Brain pericyte (primary cell): ENCODE measurements at places on chromosomes 7 and 10.

- DNase-seq, result no peak
Measured at GRCh38 chr7:21618706-21619105, 75.9 kb downstream of the DNAH11 start.

GRCh38 chr10:83603708-83604107, 535.6 kb upstream of the GHITM start:
- DNase-seq, result no peak

DNA sequence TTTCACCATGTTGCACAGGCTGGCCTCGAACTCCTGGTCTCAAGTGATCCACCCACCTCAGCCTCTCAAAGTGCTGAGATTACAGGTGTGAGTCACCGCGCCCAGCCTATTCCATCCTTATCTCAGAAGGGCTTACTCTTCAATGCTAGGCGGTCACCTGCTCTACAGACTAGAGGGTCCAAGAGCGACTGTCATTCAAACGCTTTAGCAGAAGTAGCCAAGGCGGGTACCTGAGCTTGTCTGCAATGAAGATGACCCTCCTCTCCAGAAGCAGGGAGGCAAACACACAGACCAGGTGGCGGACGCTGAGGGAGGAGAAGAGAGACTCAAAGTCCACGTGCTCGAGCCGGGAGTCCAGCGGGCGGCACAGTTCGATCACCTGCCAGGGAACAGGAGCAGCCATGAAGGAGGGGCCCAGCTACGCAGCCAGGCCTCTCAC, 65.1 kb upstream of the MKRN1 start:
- DNase-seq, result no peak

DNA sequence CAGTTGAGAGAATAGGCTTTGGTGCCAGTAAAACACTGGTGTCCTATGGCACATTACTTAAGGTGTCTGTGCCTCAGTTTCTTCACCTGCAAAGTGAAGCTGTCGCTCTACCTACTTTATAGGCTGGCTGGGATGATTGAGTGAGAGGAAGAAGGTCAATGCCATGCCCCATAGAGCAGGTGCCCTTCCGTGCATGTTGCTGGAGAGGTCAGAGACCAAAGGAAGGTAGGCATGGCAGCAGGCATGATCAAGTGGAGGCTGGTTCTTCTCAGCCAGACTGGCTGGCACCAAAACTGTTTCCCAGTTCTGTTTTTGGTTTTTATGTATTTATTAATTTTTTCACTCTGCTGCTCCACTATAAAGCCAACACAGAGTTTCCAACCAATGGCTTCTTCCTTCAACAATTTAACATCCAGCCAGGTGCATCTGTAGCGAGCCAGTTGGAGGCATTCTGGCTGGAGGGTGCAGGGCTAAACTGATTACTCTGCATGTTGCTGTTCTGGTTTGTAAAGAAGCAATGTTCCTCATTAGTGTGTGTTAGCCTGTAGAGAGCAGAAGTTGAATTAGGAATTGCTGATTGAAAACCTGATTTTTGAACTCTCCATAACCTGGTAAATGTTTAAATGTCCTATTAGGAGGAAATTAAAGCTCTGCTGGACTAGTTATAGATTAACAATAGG, 144.3 kb upstream of the TNS3 start:
- DNase-seq, result no peak

DNA sequence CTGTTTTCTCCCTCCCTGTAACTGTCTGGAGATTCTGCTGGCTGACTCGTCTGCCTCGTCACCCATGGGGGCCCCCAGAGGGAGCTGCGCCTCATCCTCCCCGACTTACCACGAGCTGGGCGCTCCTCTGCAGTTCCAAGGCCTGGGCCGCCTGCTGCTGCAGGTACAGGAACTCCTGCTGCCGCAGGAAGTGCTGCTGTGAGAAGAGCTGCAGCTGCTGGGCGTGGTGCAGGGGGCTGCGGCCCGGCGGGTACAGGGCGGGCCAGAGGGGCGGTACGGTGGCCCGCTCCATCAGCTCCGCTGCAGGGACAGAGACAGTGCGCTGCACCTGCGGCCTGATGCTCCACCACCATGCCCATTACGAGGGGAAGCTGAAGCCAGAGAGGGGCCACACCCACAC, 47.7 kb downstream of the TNRC18 start:
- no peak for DNase-seq

GRCh38 chr10:63718006-63718405, 196.8 kb downstream of the REEP3 start:
- DNase-seq, result no peak

DNA sequence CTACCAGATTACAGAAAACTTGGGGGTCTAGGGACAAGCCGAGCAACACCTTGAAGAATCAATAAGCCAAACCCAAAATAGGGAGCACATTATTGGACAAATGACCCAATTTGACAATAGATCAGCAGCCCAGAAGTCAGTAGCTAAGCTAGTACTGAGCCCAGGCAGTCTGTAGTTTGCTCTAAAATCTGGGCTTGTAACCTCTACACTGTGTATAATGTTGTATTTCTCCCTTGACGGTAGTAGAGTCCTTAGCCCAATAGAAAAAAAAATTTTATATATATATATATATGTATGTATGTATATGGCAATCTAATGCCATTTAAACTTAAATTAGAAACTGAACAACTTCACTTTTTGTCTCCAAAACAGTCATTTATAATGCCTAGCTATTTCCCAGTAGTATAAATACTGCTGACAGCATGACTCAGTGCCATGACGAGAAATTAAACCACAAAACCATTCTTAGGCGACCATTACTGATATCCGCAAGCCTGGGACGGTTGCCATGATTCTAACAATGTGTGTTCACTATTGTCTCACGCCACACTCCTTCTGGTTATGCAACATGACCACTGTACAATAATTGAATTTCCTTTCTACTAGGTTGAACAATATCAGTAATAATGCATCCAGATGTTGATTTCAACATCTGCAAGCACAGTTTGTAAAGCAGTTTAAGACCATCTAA, 110.5 kb downstream of the IPMK start:
- peak; percentile 37 for DNase-seq

- DNase-seq, result no peak
Measured at GRCh38 chr10:421170-421569, 268.3 kb downstream of the DIP2C start.

- DNase-seq, result no peak
Measured at GRCh38 chr10:33132626-33133025, 174.6 kb upstream of the ITGB1 start.

DNA sequence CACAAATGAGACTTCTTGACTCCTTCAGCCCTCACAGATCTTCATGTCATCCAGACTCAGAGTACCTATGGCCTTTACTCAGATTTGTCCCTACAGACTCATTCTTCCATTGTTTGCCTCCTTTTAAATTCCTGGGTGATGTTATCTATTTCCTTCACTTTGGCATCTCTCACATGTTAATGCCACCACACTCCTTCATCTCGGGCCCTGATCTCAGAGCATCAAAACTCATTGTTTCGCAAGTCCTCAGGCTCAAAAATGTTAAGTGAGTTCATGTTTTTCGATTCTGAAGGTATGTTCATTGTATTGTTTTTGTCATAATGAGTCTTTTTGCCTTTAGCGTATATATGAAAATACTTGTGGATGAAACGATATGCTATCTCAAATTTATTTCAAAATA, 62.3 kb upstream of the AHR start:
- no peak for DNase-seq

DNA sequence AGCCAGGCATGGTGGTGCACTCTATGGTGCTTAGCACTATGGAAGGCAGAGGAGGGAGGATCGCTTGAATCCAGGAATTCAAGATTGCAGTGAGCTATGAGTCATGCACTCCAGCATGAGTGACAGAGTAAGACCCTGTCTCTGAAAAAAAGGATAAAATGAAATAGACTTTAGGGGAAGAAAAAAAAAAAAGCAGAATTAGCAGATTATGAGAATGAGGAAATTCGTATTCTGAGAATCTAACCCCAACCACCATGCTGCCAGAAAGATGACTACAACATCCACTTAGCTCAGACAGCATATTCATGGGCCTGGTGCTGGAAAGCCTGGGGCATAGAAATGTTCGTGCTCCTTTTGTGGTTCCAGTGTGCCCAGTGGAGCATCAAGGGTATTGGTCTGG, 63.3 kb downstream of the TMEM26 start:
- no peak for DNase-seq

- no peak for DNase-seq
Measured at GRCh38 chr10:72761498-72761897, 69.6 kb downstream of the MCU start.
